ENCODE measurements at places on chromosomes 7 and 10.

DNA sequence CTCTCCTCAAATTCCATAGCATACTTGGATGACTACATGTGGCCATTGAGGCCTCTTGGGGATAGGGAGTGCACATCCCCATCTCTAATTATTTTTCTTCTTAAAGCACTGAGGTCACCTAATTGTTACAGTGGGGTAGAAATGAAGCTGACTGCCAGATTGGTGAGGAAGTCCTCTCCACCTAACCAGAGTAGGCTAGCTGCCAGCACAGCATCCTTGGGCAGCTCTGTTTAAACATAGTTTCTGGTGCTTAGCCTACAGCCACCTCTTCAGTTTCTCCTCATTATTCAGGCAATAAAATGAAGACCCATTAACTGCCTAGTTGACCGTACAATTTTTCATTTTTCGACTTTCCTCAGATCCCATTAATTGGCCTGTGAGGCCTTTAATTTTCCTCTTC, 104.6 kb downstream of the MLLT10 start:
- no peak for DNase-seq

DNA sequence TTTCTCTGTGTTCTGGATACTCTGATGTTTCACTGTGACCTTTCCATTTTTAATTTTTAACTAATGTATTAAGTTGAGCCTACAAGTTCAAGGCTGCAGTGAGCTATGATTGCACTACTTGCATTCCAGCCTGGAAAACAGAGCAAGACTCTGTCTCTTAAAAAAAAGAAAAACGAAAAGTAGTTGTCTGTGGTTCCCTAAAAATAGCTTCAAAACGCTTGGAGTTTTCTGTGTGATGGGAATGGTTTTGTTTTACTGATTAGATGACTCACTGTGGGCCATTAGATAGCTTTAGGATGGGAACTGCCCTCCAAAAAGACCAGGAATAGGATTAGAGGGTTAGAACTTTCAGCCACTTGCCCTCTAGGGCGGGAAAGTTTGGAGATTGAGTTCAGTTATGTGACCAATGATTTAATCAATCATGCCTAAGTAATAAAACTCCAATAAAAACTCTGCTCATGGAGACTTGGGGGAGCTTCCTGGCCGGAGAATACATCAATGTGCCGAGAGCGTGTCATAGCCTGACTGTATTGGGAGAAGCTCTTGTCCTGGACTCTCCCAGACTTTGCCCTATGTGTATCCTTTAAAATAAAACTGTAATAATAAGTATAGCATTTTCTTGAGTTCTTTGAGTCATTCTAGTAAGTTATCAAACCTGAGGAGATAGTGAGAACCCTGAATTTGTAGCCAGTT, 147.1 kb downstream of the LYZL1 start:
- no peak for DNase-seq

DNA sequence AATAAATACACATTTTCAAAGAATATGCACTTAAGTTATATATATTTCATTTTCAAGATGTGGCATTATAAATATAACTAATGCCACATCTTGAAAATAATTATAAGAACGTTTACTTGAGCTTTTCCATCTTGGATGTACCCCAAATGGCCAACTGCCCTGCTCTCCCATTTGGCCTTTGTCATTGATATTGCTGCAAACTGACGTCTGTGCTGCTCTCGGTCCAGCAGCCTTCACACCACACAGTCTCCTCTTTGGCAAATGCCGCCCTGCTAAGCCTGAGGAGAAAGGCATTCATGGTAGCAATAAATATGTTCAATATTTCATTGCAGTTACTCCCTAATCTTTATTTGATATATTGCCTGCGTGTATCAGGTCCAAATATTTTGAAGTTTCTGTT, 384.6 kb upstream of the ADARB2 start:
- DNase-seq = no peak

- DNase-seq = no peak
Measured at GRCh38 chr7:83617858-83618257, 31.1 kb downstream of the SEMA3E start.

DNA sequence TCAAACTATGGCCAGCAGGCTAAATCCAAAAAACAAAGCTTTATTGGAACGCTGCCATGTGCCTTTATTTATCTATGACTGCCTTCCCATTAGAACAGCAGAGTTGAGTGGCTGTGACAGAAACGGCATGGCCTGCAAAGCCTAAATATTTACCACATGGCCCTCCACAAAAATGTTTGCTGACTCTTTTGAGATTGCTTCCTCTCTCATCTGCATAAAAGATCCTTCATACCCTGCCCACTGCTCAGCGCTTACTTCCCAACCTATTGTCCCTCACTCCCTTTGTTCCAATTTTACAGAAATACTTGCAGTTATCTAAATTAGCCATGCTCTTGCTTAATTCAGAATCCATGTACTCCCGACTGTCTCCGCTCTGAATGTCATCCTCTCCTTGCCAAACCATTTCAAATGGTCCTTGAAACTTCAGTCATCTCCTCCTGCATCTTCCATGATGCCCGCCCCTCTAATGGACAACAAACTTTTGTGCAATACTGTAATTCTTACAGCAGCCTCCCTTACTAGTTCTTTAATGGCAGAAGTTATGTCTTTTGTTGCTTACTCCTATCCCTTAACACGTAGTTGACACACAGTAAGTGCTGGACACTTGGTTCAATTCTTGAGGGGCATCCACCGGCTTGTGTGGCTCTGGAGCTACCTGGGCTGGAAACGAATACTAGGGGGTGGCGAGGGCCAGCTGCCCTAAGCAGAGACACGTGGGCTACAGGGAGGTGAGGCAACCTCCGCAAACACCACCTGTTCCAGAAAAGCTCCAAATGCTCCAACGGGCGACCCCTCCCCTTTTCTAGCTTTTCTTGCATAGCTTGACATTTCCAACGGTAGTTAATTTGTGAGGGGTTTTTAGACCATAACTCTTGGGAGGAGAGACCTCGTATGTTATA, 832 bp downstream of the XRCC2 start:
- DNase-seq = no peak

- no peak for DNase-seq
Measured at GRCh38 chr7:90692396-90692795, 96.3 kb downstream of the CDK14 start.

DNA sequence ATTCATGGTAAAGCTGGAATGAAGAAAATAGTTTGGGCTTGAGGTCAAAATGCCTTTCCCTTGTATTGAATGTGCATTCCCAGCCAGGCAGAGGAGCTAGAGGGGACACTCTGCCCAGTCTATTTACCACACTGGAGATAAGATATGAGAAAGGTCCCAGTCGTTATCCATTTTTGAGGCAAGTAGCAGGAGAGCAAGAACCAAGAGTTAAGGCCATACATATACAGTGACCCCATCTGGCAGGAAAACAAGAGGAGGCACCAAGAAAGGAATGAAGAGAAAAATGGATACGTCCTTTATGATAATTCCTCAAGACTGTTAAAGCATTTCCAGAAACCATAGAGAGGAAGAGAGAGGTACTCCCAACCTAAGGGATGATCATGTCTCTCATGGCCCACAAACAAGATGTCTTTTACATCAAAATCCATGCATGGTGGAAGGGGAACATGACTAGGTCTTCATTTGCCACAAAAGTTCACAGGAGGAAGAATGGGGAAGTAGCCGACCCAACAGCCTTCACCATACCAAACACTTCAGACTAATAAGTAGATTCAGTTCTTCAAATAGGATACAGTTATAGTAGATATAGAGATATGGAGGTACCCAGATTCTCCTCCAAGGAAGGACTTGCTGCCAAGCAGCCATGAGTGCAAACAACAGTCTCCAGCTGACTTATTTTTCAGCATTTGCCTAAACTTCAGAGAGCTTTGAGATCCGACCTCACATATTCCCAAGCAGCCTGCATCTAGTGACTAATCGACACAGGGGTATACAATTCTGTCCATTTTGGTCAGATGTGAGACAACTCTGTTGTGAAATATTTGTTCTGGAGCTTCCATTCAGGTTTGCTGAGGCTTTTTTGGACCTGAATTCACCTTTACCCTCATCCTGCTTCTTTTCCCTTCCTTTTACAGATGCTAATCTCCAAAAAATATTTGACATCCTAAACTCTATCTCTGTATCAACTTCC, 61.1 kb upstream of the CCDC71L start:
- no peak for DNase-seq

- no peak for DNase-seq
Measured at GRCh38 chr7:78939669-78940068, 513.8 kb downstream of the MAGI2 start.

DNA sequence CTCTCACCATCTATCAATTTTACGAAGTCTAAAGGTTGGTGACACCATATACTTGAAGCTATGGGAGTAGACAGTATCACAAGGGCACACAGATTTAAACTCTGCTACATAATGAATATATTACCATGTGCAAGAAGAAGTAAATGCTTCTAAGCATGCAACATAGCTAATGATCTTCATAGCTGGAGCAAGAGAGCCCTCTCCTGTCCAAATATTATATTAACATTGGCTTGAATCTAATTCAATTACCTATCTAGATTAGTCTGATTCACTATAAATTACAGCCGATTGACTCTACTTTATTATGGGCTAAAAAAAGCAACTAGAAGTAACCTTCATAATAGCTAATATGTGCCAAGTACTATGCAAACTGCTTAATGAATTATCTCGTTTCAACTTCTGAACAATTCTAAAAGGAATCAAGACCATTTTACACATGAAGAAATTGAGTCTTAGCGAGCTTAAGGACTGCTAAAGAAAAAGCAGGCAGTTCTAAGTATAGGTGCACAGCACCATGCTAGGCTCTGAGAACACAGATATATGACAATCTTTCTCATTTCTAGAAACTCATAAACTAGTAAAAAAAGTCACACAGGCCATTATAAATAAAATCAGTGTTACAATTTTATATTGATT, 21.9 kb downstream of the FRA10AC1 start:
- DNase-seq = peak; percentile 20

DNA sequence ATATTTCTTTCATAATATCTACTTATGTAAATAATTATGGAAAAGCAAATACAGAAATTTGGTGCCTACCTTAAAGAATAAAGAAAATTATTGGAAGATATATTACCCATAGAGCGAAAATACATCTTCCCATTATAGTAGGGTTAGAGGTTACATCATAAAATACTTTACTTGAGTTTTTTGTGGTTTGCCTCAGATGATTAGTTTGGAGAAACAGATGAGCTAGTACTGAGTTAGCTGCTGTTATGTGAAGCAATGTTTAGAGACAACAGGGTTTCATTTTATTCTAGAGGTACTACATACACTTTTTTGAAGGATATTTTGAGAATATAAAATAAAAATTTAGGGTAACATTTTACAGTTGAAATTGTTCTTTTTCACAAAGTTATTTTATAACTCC, 2.9 kb upstream of the MLLT10 start:
- no peak for DNase-seq

DNA sequence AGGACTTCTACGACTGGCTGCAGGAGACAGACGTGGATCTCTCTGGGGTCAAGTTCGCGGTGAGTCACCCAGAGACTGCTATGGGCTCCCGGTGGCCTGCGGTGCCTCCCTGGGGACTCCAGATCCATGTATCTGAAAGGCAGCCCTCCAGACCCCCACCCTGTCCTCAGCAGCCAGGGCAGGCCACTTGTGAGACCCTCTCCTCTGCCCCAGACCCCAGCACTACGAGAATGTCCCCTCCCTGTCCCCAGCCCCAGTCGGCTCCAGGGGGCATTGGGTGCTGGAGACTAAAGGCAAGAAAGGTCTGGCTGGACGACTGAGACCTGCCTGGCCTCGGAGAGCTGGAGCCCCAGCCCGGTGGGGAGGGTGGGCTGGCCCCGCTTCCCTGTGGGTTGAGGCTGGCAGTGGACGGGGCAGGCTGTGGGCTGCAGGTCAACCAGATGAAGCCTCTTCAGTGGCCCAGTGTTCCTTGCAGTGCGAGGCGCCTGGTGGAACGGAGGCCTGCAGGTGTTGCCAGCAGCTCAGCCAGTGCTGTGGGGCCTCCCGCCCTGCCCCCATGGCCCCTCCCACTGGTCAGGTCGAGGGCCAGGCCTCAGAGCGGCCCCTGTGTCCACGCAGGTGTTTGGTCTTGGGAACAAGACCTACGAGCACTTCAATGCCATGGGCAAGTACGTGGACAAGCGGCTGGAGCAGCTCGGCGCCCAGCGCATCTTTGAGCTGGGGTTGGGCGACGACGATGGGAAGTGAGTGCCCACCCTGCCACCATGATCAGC, 13.8 kb downstream of the TMEM120A start:
- DNase-seq = no peak

DNA sequence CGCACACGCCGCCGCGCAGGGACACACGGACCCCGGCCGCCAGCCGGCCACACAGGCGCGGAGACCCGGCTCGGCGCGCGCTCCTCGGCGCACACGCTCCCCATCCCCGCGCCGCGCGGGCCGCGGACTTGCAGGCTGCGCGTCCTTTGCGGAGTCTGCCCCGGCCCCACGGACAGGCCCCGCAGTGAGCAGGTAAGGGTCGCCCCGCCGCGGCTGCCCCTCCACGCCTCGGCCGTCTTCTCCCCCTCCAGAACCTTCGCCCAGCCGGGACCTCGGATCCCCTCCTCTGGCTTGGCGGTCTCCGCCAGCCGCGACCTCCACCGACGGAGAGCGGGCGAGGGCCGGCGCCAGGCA, 356 bp downstream of the ADCYAP1R1 start:
- DNase-seq = no peak

DNA sequence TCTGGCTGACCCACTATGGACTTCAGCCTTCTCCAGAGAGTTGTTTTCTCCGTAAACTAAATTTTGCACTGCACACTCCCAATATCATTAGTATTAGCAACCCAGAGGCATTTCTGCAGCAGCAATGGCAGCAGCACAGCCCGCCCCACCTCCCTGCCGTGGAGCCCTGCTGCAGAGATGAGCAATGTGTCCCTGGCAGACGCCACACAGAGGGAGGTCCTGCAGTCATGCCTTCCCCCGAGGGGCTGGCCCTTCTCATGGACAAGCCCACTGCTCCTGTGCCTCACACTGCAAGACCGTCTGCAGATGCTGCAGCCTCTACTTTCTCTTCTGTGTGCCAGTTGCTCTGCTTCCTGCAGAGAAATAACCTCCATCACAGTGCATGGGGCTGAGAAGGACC, 393.4 kb upstream of the MKI67 start:
- no peak for DNase-seq

GRCh38 chr7:28116041-28116440, 64.6 kb downstream of the JAZF1 start:
- DNase-seq = no peak

GRCh38 chr7:23334482-23335056, 35.4 kb downstream of the MALSU1 start:
- no peak for DNase-seq

- no peak for DNase-seq
Measured at GRCh38 chr10:95814011-95814727, 58.2 kb downstream of the ENTPD1 start.

- no peak for DNase-seq
Measured at GRCh38 chr7:101457001-101457750, 94.5 kb downstream of the COL26A1 start.

DNA sequence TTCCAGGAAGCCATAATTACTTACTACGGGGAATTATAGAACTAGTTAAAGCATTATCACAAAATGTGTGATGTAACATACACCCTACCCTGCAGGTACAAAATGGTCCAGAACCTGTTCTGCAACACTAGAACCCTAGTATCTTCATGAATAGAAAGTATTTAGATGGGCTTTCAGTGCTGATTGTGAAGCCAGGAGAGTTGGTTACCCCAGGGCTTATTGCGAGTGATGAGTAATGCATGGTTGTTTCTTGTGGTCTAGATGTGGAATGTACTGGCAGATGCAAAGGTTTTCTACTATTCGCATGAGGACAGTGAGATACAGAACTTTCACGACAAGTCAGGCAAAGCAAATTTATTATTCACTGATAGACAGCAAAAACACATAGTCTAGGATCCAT, 33.6 kb upstream of the AGR3 start:
- DNase-seq = no peak

- DNase-seq = peak; percentile 48
Measured at GRCh38 chr10:126504063-126504760, 115.9 kb upstream of the ADAM12 start.

GRCh38 chr7:13034693-13035092, 347.3 kb downstream of the ARL4A start:
- DNase-seq = no peak

Data from neuronal stem cell (in vitro differentiated cells).